ENCODE measurements at places on chromosomes 1 and 21. TPM values are rescaled to one million over a fixed set of nuclear protein-coding genes. Genes with fewer than 3 reads are reported as not detected.

The AGT gene
- total RNA-seq, result 0.14 TPM

The MYBPH gene
- total RNA-seq, result not detected

The TTLL7 gene
- 3.5 TPM for total RNA-seq

The NBPF6 gene
- not detected for total RNA-seq

The CA6 gene
- not detected for total RNA-seq

The MAN1C1 gene
- total RNA-seq, result 0.24 TPM

The LRRIQ3 gene
- total RNA-seq, result 0.82 TPM

The B3GALT2 gene
- not detected for total RNA-seq

The RXFP4 gene
- total RNA-seq, result not detected

The HIVEP3 gene
- 2.6 TPM for total RNA-seq

The SOX13 gene
- total RNA-seq, result 18.3 TPM

The RHBDL2 gene
- 2.7 TPM for total RNA-seq

The ADAMTS5 gene
- not detected for total RNA-seq

The TRPM2 gene
- total RNA-seq, result 9.4 TPM

The UBXN10 gene
- total RNA-seq, result not detected

The HES5 gene
- total RNA-seq, result not detected

The CD247 gene
- total RNA-seq, result 0.15 TPM

The ZBTB7B gene
- total RNA-seq, result 26.6 TPM

The COL9A2 gene
- total RNA-seq, result 0.19 TPM

The FCGR3B gene
- total RNA-seq, result not detected

The TRIM63 gene
- not detected for total RNA-seq

The AMY1A gene
- not detected for total RNA-seq

The NPPB gene
- total RNA-seq, result 0.13 TPM

The GBP6 gene
- not detected for total RNA-seq

The TNFSF4 gene
- 0.04 TPM for total RNA-seq

The GBP5 gene
- not detected for total RNA-seq

The FCN3 gene
- not detected for total RNA-seq

The UBE2U gene
- total RNA-seq, result not detected

The LY9 gene
- 0.09 TPM for total RNA-seq

The MPZ gene
- total RNA-seq, result not detected

The OR2T11 gene
- total RNA-seq, result not detected

The NUDT4B gene
- total RNA-seq, result 0.43 TPM

The LPAR3 gene
- 0.22 TPM for total RNA-seq

The PKP1 gene
- total RNA-seq, result not detected

The CD1E gene
- not detected for total RNA-seq

Measured in A549 treated with DMSO at 1 μM for 4 hours (cell line).